ENCODE measurements at places on chromosomes 5 and 9.

DNA sequence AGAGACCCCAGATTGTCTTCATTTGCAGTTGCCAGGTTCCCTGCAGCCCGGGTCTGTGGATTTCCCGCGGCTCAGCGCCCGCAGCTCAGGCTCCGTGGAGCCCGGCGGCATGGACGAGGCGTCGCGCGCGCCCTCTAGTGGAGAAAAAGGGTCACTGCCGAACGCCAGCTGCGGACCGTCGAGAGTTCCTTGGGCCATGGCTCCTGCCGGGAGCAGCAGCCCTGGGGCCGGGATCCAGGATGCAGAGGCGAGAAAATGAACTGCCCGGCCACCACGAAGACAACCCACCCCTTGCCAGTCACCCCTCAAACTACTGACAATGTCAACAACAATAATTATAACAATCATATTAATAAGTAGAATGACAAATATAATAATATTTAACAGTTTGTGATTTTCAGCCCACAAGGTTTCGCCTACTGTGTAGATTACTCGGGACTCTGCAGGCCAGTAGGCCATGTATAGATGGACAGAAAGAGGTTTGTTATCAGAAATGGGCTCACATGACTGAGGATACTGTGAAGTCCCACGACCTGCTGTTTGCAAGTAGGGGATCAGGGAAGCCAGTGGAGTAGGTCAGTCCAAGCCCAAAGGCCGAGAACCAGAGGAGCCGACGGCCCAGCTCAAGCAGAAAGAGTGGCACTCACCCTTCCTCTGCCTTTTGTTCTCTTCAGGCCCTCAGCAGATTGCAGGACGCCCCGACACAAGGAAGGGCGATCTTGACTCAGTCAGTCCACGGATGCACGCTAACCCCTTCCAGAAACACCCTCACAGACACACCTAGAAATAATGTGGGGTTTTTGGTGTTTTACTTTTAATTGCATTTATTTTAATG is 43.1 kb downstream of the BOD1 start:
- peak; percentile 41 for DNase-seq

DNA sequence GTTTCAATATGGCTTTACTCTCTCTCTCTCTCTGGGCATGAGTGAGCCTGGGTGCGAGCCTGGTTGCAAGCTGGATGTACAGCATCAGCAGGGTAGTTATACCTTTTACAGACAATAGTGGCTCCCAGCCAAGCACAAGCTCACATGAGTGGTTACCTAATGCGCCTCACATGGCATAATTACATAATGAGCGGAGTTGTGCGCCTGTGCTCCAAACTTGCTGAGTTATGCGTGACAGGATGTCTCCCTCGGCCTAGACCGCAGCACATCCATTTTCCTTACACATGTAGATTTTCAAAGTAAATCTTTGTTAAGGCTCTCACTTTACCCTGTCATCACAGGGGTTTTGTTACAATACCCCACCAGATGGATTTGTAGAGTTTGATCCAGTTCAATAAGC is 233.5 kb upstream of the WWC1 start:
- DNase-seq: no peak

DNA sequence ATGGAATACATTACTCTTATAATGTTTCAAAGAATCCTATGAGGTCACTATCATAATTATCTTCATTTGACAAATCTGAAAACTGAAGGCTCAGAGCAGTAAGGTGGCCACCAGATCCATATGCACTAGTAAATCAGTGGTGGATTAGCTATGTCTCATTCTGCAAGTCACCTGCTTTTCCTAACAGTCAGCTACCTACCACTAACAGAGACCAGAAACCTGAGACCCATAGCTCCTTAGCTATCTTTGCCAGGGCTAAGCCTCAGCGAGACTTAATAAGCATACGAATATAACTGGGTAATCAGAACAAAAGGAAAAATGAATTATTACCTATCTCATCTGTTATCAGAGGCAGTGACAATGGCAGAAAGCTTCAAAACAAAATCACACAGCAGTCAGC is 118.7 kb downstream of the AUH start:
- DNase-seq: no peak

DNA sequence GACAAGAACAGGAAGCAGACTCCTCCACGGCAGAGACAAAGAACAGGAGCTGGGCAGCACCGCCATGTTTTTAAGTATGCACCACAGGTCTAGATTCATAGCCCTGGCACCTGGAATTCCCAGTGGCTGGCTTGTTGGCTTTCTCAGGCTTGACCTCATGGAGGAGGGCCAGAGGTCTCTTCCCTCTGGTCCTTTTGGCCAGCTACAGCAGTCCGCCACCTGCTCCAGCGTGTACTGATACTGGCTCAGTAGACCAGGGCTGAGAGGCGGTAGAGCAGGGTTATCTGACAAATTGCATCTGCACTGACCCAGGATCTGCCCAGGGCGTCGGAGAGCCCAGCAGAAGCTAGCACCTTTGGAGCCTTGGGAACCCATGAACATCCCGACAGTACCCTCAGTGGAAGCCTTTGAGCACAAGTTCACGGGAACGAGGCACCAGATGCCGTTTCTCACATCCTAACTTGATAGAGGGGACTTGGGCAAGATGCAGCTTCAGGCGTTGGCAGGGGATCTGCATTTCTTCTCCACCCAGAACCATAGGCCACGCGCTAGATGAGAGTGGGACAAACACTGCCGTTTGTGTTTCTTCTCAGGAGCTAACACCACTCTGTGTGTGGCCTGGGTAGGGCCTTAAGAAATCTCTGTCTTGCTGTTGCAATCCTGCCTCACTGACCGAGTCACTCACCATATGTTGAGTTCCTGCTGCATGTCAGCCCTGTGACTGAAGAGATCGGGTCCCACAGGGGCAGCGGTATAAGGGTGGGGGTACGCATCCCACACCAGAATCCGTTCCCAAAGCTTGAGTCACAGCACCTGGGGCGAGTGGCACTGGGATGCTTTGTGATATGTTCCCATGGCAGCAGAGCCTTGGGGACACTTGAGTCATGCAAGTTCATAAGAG is 90.3 kb upstream of the OTULINL start:
- DNase-seq: no peak

GRCh38 chr9:108865037-108865436 is 3.0 kb downstream of the ACTL7A start:
- DNase-seq: no peak

DNA sequence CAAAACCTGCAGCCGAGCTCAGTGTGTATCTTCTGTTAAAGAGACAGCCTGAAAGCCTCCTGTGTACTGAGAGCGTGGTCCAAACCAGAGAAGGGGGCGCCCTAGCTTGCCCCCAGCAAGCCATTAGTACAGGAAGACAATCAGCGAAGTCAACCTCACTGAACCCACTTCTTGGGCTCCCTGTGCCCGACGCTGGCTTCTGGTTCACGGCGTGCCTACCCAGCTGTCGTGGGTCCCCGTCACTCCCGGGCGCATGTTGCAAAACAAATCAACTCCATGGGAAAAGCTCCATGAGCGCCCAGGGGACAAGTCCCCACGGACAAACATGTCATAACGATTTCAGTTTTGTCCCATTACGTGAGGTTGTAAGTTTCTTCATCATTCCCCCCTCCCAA is 326.9 kb downstream of the SH3GL2 start:
- DNase-seq: no peak

GRCh38 chr9:84206801-84207370 is 133.7 kb downstream of the SLC28A3 start:
- DNase-seq: no peak

- DNase-seq: no peak
Observed at GRCh38 chr9:19173598-19174125, 46.4 kb upstream of the PLIN2 start.

- DNase-seq: peak; percentile 62
Observed at GRCh38 chr9:84261070-84261746, 79.3 kb downstream of the SLC28A3 start.

GRCh38 chr5:50697739-50698138 is 31.3 kb downstream of the PARP8 start:
- DNase-seq: no peak

GRCh38 chr5:96447949-96448348 is 14.9 kb upstream of the PCSK1 start:
- DNase-seq: no peak

DNA sequence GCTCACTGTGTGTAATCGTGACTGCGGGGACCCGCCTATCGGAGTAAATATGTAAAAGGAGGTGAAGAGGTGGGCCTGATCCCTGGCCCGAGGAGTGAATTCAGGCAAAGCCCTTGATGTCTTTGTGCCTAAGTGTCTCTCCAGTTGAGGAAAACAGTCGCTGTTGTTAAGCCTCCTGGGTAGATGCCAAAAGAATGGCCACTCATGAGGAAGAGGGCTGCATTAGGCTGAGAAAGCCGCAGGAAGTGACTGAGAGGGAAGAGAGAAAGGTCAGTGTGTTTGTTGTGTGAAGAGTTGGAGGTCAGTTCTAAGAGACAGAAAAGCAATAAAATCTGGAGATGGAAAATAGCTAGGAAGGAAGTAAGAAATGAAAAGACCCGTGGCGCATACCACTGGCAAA is 35.8 kb upstream of the PIP5K1B start:
- DNase-seq: no peak

- no peak for DNase-seq
Observed at GRCh38 chr5:132230871-132231270, 3.2 kb upstream of the P4HA2 start.

- no peak for DNase-seq
Observed at GRCh38 chr9:134059661-134060395, 8.0 kb downstream of the BRD3 start.

DNA sequence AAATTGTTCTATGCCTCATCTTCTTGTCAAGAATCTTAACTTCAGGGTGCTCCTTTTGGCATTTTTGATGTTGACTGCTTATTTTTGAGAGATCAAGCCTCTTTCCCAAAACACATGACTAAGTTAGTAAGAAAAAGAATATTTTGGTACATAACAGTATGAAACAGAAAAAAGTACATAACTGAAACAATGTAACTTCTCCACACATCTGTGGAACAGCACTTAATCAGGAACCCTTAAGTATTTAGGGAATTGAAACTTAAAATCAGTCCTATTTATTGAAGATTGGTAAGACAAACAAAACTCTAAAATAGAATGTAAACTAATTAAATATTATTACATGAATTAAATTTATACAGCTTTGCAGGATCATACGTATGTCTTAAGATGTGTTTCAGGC is 103.4 kb downstream of the MELK start:
- no peak for DNase-seq

DNA sequence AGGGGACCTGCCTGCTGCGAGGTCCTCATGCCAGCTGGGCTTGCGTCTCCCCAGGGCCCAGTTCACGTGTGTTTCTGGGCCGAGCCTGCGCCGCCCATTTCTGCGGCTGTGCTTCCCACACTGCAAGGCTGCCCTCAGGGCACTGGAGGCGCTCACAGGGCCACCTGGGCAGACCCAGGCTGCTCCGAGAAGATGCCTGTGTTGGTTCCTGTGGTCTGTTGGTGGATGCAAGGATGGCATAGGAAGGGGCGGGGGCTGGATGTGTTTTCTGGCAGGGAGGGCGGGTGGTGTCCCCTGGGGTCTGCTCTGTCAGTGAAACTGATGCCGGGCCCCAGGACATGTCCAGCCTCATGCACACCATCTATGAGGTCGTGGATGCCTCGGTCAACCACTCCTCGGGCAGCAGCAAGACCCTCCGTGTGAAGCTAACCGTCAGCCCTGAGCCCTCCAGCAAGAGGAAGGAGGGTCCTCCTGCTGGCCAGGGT is 25.9 kb downstream of the NKD2 start:
- DNase-seq: no peak

- DNase-seq: peak; percentile 16
Observed at GRCh38 chr9:81687521-81688261, 1.7 kb downstream of the TLE1 start.

DNA sequence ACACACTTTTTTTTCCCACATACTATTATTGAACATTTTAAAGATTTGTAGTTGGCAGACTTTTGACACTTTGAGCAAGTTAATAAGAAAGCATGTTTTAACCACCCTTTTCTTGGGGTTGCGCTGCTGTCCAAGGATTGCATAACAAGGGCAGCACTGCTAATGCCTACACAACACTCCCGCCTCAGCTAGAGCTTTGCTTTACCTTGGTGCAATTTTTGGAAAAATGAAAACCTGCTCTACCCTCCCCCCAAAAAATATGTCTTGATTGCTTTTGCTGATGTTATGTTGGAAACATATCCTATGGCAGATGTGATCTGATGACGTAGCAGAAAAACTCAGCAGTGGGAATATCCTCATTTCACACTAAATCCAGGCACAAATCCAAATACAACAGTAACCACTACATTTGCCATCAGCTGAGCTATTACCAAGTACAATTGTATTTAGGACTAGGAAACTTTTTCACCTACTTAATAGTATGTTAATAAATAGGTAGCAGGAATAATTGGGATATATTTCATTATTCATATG is 51.5 kb downstream of the UBE2R2 start:
- DNase-seq: no peak

DNA sequence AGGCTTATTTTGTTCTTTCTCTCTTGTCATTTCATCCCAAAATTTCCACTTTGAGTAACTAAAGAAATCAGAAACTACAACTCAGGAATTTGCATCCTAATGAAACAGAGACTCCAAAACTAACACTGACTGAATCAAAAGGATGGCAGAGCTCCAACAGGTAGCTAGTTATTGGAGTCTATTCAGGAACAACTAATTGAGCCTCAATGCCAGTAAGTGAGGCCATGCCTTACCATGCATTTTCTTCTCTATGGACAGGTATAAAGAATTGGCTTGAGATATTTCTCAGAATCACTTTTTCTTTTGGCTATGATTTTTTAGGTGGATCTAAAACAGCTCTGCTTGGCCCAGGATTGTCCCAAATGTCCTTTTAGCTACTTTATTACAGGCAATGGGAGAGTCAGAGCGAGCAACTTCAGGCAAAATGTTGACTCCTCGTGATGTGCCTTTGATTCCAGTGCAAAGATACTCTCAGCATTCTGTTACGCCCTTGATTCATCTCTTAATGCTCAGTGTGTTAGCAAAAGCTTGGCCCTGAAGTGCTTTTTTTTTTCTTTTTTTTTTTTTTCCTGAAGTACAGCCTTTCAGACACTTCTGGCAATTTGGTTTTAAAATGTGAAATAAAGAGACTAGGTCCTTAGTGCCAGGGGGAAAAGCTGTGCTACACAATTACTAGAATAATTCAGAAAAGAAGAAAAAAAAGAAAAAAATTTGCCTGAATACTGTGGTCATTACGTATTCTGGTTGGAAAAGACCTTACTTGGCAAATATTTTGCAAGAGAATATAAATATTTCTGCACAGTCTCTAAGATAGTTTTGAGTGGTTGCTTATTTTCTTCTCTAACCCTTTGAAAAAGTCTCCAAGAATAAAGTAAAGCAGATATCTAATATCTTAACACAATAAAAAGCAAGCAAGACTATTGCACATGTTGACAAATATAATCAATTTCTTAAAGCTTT is 423.7 kb downstream of the ANXA1 start:
- DNase-seq: no peak

GRCh38 chr5:37899037-37899436 is 59.2 kb upstream of the GDNF start:
- DNase-seq: no peak

- DNase-seq: no peak
Observed at GRCh38 chr5:117333011-117333410, 758.4 kb upstream of the SEMA6A start.

GRCh38 chr9:69107771-69108170 is 66.3 kb upstream of the TJP2 start:
- no peak for DNase-seq

DNA sequence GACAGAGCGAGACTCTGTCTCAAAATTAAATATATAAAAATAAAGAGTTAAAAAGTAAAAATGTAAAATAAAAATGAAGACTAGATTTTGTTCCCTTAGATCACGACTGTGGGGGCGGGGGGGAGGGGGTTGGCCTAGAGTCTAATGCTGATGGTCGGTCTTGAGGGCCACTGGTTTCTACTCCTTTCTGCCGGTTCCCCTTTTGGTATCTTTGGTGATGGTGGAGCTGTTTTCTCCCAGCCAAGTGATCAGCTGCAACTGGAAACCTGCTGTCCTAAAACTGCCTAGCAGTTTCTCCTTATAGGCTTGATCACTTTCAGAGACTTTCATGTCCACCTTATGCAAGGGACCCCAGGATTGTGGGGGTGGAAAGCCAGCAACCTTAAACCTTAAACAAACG is 1.1 kb downstream of the SRD5A1 start:
- DNase-seq: peak; percentile 17

Data from NCI-H524 (cell line).